Activated CD8-positive, alpha-beta T cell treated with anti-CD3 and anti-CD28 coated beads, Interleukin-2, amount 10 ng/mL, durations not matched to agents 7 days and 5 days (primary cell): ENCODE measurements at places on chromosomes 1 and 21. TPM values are rescaled to one million over a fixed set of nuclear protein-coding genes. Genes with fewer than 3 reads are reported as not detected.

- no peak for DNase-seq
Measured at GRCh38 chr1:108129999-108130398, 70.1 kb downstream of the SLC25A24 start.

GRCh38 chr1:155961937-155962336 lies 16.4 kb downstream of the ARHGEF2 start:
- no peak for DNase-seq

- DNase-seq = no peak
Measured at GRCh38 chr21:14526836-14527695, 19.0 kb downstream of the SAMSN1 start.

SLC37A1 gene
- total RNA-seq = 18.9 TPM
